ENCODE measurements at places on chromosomes 2 and 18. TPM values are rescaled to one million over a fixed set of nuclear protein-coding genes. Genes with fewer than 3 reads are reported as not detected.

- no peak for DNase-seq
Observed at GRCh38 chr2:158649846-158650245, 145.3 kb upstream of the DAPL1 start.

- no peak for DNase-seq
Observed at GRCh38 chr18:10499230-10499629, 26.6 kb upstream of the NAPG start.

Gene LDLRAD4
- 0.09 TPM for total RNA-seq

- no peak for DNase-seq
Observed at GRCh38 chr2:72032481-72033041, 115.1 kb downstream of the CYP26B1 start.

Gene REG1B
- not detected for total RNA-seq

Gene ANKRD36C
- total RNA-seq, result 12.0 TPM
